ENCODE measurements at places on chromosomes 7 and 10. TPM values are rescaled to one million over a fixed set of nuclear protein-coding genes. Genes with fewer than 3 reads are reported as not detected.

DNA sequence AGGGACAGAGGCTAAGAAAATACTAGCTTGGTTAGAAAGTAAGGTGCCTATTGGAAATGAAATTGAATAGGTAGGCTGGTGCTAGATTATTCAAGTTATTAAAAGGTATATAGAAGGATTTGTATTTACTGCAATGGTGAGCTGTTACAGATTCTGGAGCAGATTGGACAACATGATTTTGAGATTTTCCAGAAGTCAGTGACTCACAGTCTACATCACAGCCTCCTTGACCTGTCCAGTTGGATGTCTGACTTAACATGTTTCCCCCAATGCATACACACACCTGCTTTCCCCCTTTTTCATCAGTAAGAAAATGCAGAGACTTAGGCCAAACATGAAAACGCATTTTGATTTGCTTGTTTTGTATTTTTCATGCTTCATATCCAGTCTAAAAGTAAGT lies 33.4 kb downstream of the STARD3NL start:
- no peak for DNase-seq

- no peak for DNase-seq
Measured at GRCh38 chr7:69859342-69859741, 261.1 kb downstream of the AUTS2 start.

- DNase-seq = no peak
Measured at GRCh38 chr10:26407406-26407969, 30.7 kb upstream of the APBB1IP start.

RBP3 gene
- total RNA-seq = not detected

DNA sequence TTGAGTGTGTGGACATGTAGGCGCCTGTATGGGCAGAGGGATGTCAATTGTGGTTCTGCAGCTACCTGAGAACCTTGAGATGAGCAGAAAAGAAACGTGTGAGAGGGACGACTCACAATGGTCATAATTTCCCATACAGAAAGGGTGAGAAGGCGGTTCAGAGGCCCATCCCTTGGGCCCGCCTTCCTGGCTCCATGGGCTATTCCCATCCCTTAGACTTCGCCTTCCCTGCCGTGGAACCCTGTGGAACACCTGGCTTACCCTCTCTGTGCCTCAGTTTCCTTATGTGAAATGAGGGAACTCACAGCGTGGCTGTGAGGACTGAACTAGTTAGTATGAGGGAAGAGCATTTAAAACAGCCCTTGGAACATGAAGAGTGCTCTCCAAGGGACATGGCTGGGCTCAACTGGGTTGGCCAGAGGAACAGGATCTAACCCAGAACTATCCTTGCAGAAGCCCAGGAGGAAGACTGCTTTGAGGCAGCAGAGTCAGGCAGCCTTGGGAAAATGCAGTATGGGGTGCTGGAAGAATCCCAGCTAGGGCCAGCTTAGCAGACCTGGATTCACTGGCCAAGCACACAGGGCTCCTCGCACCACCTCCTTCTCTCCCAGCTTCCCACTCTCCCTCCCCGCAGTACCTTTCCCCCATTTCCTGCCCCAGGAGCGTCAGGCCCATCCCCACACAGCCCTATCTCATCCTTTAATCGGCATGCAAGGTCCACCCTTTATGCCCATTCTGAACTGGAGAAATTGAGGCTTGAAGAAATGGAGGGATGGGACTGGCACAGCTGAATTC lies 11.1 kb upstream of the ZMIZ1 start:
- peak; percentile 1 for DNase-seq

GRCh38 chr7:90194911-90195809 lies 16.4 kb upstream of the STEAP2 start:
- DNase-seq = no peak

SCART1 gene
- total RNA-seq = 2.8 TPM

DNA sequence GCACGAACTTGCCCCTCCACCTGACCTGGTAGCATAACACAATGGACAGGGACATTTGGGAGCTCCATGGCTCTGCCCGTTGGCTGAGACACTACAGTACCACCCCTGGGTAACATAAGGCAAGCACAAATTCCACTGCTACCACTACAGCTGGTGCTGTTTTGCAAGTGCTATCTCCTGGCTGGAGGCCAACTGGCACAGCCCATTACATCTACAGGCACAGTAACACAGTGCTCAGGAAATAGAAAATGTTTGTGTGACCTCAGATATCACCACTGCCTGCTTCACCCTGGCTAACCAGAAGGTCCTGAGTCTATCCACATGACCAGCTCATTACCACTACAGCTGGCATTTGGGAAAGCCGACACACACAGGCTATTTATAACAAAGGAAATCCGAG lies 631.1 kb upstream of the MBL2 start:
- no peak for DNase-seq

DNA sequence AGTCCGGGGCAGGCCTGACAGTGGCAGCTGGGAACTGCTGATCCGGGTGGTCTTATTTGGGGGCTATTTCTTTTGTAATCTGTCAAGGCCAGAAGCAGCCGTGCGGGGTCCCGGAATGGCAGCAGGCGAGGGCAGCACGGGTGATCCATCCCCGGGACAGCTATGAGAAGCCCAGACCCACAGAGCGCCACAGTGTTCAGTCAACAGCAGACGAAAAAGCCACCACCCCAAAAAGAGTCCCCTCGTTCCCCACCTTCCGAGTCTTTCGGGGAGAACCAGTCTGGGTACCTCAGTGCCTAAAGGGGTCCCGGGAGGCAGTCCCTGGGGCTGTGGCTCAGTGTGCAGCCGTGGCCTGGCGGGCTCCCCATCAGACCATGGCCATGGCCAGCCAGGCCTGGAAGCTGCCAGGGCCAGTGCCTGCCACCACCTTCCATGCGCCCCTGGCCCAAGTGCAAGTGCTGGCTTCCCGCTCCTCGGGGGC lies 125.1 kb upstream of the KCTD7 start:
- no peak for DNase-seq

GRCh38 chr10:92880917-92881316 lies 32.6 kb downstream of the EXOC6 start:
- DNase-seq = no peak

- DNase-seq = no peak
Measured at GRCh38 chr10:111211706-111212105, 134.9 kb downstream of the ADRA2A start.

YAE1 gene
- total RNA-seq = 9.6 TPM

AEBP1 gene
- 29.1 TPM for total RNA-seq

DNA sequence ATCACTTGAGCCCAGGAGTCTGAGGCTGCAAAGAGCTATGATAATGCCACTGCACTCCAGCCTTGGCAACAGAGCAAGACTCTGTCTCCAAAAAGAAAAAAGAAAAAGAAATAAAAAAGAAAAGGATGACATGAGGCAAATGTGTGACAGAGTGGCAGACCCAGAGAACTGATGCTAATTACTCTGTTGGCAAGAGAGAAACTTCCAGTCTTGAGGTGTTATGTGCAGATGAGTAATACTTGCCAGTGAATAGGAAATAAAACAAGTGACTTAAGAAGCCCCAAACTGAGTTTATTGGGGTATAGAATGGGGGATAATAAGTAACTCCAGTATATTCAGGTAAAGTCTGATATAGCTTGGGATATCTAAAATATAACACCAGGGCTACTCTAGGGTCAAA lies 9.5 kb upstream of the ANXA7 start:
- no peak for DNase-seq

- no peak for DNase-seq
Measured at GRCh38 chr7:28036696-28037095, 143.9 kb downstream of the JAZF1 start.

GRCh38 chr10:75972491-75973276 lies 541.3 kb downstream of the LRMDA start:
- no peak for DNase-seq

GRCh38 chr10:117928741-117929140 lies 118.0 kb downstream of the RAB11FIP2 start:
- no peak for DNase-seq

GRCh38 chr10:77637532-77638320 lies at the start of gene KCNMA1:
Gene KCNMA1 (minus strand): TSS chr10:77637808.
- DNase-seq = peak; percentile 21

TET1 gene
- 1.3 TPM for total RNA-seq

GRCh38 chr10:18323916-18324315 lies 183.7 kb downstream of the CACNB2 start:
- no peak for DNase-seq

ACTL6B gene
- not detected for total RNA-seq

DNA sequence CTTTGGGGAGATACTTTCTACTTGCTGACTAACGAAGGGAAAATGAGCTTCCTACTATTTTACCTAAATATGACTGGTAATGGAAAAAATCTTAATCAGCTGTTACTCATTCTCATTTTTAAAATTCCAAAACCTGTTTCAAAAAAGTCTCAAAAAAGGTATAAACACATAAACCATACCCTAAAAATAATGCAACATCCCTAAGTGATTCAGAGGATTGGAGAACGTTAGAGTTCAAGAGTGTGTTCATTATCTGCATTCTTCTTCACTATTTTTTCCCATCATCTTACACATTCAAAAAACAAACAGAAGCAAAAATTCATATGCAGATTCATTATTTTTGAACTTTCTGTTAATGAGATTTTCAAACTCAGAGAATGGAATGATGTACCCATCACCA lies 150.4 kb upstream of the GNAI1 start:
- DNase-seq = no peak

CPED1 gene
- not detected for total RNA-seq

OR9A2 gene
- total RNA-seq = not detected

GRCh38 chr10:16297642-16298041 lies 139.2 kb upstream of the PTER start:
- no peak for DNase-seq

UPK3BL2 gene
- 21.4 TPM for total RNA-seq

PDE6C gene
- not detected for total RNA-seq

GRCh38 chr10:51619365-51619764 lies 80.0 kb downstream of the CSTF2T start:
- DNase-seq = no peak

CDCA7L gene
- 102 TPM for total RNA-seq

- DNase-seq = no peak
Measured at GRCh38 chr7:30797176-30798040, 26.2 kb downstream of the MINDY4 start.

NYAP1 gene
- 0.32 TPM for total RNA-seq

DNA sequence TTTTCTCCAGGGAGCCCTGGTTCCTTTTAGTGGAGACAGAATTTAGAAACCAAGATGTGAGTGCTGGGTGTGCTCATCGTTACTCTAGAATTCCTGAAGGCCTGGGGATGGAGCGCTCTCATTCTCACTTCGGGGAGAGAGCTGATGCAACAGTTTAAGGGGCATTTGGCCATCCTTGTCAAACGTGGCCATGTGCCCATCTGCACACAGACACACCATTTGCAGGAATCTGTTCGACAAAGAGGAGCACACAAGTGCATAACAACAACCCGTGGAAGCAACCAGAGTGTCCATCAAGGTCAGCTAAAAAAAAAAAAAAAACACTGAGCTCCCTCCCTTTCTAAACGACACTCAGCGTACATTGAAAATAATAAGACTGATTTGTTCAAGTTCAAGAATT lies 23.0 kb upstream of the RET start:
- DNase-seq = no peak

DNA sequence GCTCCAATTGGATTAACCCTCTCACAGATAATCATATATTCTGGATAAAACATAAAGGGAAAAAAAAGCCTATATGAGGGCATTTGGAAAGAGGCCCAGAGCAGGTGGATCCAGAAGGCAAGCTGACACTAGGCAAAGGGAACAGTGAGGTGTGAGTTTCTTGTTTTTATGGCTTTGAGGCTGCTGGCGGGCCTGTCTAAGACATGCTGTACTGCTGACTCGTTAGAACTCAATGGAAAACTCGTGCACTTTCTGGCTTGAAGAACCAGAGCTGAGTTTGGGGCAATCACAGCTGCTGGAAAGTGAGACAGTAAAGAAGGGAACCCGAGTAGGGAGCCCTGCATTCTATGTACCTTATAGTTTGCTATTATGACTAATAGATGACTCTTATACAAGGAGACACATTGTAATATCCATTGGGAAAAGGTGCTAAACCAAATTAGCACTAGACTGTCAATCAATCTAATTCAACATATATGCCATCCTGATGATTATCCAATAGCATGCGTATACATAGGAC lies 637.1 kb downstream of the GATA3 start:
- no peak for DNase-seq

- DNase-seq = no peak
Measured at GRCh38 chr7:151888079-151889067, 11.5 kb upstream of the PRKAG2 start.

FAM237B gene
- total RNA-seq = not detected

DNA sequence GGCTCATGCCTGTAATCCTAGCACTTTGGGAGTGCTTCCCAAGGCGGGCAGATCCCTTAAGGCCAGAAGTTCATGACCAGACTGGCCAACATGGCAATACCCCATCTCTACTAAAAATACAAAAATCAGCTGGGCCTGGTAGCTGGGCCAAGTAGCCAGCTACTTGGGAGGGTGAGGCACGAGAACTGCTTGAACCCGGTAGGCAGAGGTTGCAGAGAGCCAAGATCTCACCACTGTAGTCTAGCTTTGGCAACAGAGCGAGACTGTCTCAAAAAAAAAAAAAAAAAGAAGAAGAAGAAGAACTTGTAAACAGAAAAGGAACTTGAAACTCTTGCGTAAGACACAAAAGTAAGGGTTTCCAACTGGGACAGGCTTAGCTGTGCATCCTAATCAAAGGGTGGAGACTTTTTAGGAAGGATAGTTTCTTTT lies 5.6 kb upstream of the IFIT2 start:
- DNase-seq = no peak

GRCh38 chr10:96413151-96413787 lies 54.5 kb upstream of the OPALIN start:
- peak; percentile 13 for DNase-seq

OR2A12 gene
- total RNA-seq = not detected

CYP3A4 gene
- not detected for total RNA-seq

RSPH10B gene
- 0.59 TPM for total RNA-seq
